ENCODE measurements at places on chromosomes 3 and 15. TPM values are rescaled to one million over a fixed set of nuclear protein-coding genes. Genes with fewer than 3 reads are reported as not detected.

DNA sequence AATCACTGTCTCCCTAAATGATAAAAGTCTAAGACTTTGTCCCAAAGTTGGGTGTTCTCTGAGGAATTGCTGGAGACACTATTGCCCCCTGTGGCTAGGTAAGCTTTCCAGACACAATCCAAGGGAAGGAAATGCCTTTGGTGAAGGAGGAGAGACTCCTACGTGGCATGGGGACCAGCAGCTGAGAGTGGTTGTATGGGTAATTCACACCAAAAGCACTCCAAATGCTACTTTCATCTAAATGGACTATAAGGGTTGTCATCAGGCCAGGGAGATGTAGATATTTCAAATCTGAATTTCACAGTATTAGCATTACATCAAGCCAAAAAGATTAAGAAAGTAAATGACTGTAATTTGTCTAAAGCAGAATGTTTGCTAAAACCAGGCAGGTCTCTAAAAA is 400.8 kb upstream of the THBS1 start:
- no peak for DNase-seq

- DNase-seq, result no peak
Observed at GRCh38 chr3:104461431-104461830, 905.3 kb upstream of the ALCAM start.

The SERPINI2 gene
- total RNA-seq, result 0.41 TPM

- DNase-seq, result no peak
Observed at GRCh38 chr3:179181993-179182551, 33.9 kb downstream of the PIK3CA start.

All from T-cell (primary cell).